Activated T-helper 17 cell treated with anti-CD3 and anti-CD28 coated beads, Interleukin-2, amount 50 U/mL, for 72 hours (primary cell): ENCODE measurements at places on chromosomes 12 and 14. TPM values are rescaled to one million over a fixed set of nuclear protein-coding genes. Genes with fewer than 3 reads are reported as not detected.
A peak's percentile ranks its signal among the peaks of the same experiment; 100 is the strongest.

The DHRS4 gene
- 15.0 TPM for total RNA-seq

The C12orf54 gene
- not detected for total RNA-seq

- no peak for ATAC-seq
These were observed 16.2 kb downstream of the KIF21A start for GRCh38 chr12:39426636-39427240.

- peak; percentile 64 for ATAC-seq
These were observed 15.9 kb downstream of the PLEKHG3 start for GRCh38 chr14:64720131-64720576.

- ATAC-seq = peak; percentile 30
These were observed 42.5 kb downstream of the DUSP6 start for GRCh38 chr12:89309815-89310214.

DNA sequence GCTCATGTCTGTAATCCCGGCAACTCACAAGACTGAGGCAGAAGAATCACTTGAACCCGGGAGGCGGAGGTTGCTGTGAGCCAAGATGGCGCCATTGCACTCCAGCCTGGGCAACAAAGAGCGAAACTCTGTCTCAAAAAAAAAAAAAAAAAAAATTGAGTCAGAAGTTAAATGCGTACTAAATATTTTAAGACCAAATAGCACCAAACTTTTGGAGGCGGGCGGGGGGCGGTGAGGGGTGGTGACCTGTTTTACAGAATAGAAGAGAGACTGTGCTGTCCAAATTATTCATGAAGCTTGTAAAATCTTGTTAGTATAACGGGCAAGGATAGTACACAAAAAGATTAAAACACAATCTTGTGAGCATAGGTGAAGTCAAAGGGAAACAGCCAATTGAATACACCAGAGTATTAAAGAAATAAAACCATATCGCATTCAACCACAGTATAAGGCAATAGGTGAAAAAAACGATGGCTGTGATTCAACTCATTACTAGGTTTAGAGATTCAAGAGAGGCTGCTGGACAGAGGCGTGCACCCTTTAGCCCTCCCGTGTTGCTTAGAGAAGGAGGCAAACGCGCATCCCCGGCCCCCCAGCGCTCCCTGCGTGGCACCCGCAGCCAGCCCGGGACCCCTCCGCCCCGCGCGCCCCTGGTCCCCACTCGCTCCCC lies 571 bp downstream of the ZNF891 start:
- peak; percentile 25 for ATAC-seq

- ATAC-seq = no peak
These were observed 65.1 kb upstream of the DUSP6 start for GRCh38 chr12:89417246-89417977.

The GMFB gene
- 22.8 TPM for total RNA-seq

The ESPL1 gene
- 92.1 TPM for total RNA-seq

DNA sequence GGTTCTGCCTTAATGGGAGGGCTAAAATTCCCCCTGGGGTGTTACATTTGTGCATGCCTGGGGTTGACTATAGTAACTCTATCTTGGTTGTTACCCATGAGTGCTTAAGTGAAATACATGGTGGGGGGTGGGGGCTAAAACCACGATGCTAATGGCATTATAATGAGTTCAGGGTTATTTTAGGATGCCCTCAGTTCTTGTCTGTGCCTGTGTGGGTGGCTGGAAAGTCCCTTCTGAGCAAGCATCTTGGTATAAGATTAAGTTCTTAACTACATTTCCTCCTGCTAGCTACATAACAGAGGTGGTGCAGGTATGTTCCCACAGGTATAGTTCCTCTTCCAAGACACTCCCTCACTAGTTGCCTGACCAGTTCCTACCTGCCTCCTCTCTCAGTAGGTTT lies 822.3 kb downstream of the LRFN5 start:
- ATAC-seq = no peak

The GYS2 gene
- not detected for total RNA-seq
